ENCODE measurements at places on chromosomes 6 and 20.

- no peak for DNase-seq
Observed at GRCh38 chr20:44711237-44711636, 3.9 kb upstream of the CCN5 start.

- DNase-seq, result no peak
Observed at GRCh38 chr6:159777240-159777904, 12.0 kb downstream of the TCP1 start.

GRCh38 chr6:12280458-12280857 lies 9.7 kb upstream of the EDN1 start:
- no peak for DNase-seq

DNA sequence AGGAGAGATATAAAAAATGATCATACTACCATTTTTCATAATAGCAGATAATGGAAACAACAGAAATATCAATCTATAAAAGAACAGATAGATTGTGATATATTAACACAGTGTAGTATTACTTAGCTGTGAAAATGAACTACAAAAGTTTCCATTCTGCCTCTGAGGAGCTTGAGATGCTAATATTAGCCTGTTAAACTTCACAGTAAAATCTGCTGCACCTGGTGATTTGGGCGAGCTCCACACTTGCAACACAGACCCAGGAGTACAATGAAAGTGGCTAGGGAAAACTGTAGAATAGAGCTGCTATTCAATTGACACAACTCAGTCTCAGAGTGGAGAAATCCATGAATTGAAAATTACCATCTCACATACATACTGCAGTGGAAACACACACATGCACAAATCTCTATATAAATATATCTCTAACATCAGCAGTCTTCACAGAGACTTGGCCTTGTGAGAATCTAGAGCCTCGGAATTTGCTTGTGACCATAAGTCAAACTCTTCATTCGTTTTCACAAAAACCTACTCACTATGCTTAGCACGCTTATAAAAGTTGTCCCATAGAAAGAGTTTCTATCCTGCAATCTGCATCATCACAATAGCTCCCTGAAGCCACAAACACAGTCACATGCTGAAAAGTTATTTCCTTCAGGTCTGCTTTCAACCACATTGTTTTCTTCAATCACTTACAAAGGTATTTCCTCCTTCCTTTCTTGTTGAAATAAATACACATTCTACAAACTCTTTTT lies 133.0 kb downstream of the PAK5 start:
- DNase-seq, result no peak

- DNase-seq, result no peak
Observed at GRCh38 chr20:14717134-14717999, 380.0 kb upstream of the FLRT3 start.

DNA sequence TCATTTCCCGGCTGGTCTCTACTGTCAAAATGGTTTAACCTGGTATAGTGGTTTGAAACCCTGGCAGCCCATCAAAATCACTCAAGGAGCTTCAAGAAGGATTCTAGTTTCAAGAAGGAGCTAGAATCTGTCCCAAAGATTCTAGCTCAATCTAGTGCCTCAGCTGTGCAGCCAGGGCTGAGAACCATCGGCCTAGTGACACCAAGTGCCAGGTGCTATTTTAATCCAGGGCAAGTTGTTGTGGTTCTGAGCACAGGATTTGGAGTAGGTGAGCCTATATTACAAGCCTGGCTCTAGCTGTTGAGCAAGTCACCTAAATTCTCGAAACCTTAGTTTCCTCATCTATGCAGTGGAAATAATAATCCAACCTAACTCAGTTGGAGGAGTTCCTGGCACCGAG lies 3.7 kb downstream of the MOCS1 start:
- DNase-seq, result no peak

DNA sequence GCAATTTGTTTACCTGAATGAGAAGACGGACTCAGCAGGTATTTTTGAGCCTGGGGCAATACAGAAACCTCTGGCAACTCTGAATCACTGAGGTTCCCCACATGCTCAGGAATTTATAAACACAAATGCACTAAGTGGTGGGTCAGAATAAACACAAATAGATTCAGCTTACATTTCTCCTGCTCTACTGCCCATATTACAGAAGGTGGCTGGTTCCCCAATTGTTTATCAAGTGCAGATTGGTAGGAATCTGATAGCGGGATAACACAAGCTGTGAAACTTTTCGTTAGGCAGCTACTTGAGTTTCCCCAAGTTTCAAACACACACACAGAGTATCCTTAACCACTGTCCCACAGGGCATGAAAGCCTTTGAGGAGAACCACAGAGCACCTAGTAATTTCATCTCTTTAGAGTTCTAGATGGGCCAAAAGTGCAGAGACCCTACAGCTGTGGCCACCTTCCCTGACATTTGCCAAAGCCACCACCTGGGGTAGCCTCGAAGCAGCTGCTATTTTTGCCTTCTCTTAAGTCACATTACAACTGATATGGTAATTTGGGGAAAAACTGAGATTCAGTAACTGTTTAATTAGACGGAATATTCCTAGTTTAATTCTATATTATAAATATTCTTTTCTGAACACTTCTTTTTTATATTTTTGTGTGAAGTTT lies 204.2 kb upstream of the PTCHD4 start:
- no peak for DNase-seq

DNA sequence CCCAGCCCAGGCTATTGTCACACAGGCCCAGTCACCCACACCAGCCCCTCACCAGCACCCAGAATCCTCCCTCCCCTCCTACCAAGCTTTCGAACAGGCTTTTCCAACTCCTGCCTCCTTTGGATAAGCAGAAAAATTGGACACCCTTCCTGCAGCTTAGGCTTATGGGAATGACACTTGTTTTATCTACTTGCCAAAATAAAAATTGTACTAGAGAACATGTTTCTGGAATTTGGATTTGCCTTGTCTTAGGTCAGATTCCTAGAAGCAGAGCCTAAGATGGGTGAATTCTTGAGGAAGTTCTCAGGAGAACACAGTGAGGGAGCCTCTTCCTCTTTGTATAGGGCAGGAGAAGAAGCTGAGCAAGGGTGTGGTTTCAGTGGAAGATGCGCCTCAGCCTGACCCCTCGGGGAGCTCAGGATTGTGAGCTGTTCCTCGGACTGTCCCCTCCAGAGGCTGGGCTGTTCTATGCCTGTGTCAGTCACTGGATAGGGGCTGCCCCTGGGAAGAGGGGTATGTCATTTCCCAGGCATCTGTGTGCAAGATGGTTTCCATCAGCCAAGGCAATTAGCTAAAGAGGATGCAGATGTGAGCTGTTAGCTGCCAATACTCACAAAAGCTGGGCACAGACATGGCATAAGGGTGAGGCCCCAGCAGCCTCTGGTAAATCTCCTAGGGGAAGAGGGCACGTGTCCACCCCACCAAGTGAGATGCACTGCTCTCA lies 33.9 kb downstream of the ITPR3 start:
- no peak for DNase-seq

GRCh38 chr6:10633216-10633615 lies 61.2 kb downstream of the C6orf52 start:
- no peak for DNase-seq

DNA sequence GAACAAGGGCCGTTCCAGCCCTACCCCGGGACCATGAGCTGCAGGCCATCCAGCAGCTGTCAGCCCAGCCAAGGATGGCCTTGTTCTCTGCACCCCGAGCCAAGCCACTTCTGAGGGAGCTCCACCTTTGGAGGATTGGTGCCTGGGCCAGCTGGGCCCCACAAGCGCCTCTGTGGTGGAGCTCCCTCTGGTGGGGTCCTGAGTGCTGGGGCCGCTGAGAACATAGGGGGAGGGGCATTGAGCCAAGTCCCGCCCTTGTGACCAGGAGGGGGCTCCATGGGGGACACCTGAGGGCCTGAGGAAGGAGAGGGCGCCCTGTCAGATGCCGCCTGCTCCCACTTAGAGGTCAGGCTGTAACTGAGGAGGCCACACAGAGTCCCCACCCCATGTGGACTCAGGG lies 43.2 kb downstream of the YTHDF1 start:
- DNase-seq, result no peak

DNA sequence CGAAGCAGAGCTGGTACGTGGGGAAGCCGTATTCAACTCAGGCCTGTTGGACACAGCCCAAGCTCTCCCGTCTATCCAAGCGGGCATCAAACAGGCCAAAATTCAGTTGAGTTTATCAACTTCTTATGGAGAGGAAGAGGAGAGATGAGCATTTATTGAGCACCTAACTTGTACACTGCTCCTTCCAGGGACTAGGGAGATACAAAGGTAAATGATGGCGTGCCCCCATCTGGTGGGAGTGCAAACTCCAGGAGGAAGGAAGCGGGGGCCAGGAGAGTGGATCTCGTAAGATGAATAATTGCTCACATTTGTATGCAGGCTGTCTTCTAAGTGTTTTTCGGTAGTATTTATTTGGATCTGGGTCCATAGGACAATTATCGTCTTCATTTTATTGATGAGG lies 146.6 kb downstream of the SOBP start:
- DNase-seq, result no peak

- DNase-seq, result no peak
Observed at GRCh38 chr20:25280051-25280573, 32.2 kb downstream of the PYGB start.

- no peak for DNase-seq
Observed at GRCh38 chr20:21921251-21921650, 215.8 kb downstream of the PAX1 start.

GRCh38 chr6:74551896-74552295 lies 654.0 kb downstream of the COL12A1 start:
- DNase-seq, result no peak

GRCh38 chr6:128605961-128606360 lies 85.6 kb upstream of the PTPRK start:
- DNase-seq, result no peak

DNA sequence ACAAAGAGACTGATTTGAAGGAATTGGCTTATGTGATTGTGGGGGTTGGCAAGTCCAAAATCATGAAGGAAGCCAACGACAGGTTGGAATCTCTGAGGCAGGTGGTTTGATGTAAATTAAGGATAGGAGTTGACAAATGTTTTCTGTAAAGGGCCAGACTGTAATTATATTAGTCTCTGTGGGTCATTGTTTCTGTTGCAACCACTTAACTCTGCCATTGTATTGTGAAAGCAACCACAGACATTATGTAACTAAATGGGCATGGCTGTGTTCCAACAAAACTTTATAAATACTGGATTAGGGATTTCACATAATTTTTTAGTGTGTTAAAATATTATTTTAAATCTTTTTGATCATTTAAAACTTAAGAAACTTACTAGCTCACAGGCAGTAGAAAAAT lies 199.2 kb upstream of the MYLIP start:
- DNase-seq, result no peak

- no peak for DNase-seq
Observed at GRCh38 chr6:155687645-155688044, 232.0 kb upstream of the NOX3 start.

- DNase-seq, result no peak
Observed at GRCh38 chr6:105648276-105648675, 245.4 kb upstream of the PREP start.

GRCh38 chr6:43076464-43077332 lies 584 bp downstream of the PTK7 start:
- no peak for DNase-seq

DNA sequence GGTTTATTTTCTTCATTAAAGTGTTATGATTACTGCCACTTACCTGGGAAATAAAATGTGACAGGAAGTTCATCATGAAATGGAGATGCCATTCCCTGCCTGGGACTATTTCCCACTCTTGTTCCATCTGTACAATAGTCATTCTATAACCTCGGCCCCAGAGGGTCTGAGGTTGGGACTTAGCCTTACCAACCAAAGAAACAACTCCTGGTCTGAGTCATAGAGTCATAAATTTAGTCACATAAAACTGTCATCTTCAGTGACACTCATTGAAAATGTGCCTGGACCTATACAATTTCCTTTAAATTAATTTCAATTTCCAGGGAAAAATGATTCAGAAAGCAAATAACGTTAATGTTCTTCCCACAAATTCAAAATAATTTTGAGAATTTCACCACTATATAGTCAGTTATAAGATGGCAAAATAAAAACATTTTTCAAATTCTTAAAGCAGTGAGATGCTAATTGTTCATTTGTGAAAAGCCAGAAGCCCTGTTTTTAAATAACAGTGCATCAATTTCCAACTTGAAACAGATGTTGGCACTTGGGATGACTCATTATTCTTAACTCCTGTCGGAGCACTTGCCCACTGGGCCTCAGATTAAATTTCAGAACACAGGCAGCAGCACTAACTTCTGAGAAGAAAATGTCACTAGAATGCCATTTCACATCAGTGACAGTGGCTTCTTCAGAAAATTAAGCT lies 201.2 kb upstream of the SMLR1 start:
- no peak for DNase-seq

DNA sequence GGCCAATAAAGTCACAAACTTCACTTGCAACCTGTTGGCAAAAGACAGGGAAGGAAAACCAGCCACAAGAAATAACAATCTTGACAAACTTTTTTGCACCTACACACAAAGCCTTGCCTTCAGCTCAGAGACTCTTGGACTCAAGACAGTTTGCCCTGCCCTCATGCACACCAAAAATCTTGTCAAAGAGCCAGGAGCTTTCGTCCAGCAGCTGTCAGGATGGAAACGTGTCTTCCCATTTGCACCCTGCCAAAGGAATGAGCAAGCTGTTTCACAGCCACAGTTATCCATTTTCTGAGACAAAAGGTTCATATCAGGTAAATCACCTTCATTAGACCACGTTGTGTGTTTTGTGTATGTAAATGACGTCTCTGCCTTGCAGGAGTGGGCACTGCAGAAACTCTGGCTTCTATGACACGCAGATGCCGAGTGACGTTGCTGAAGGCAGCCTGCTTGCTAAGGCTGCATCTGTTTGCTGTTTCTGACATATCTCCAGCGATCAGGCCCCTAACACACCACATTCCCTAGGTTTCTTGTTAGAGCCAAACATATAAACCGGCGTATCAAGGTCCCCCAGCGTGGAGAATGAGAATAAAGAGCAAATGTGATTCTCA lies 193.4 kb downstream of the SYNDIG1 start:
- no peak for DNase-seq

GRCh38 chr6:64357430-64357829 lies 721.8 kb downstream of the PHF3 start:
- DNase-seq, result no peak

DNA sequence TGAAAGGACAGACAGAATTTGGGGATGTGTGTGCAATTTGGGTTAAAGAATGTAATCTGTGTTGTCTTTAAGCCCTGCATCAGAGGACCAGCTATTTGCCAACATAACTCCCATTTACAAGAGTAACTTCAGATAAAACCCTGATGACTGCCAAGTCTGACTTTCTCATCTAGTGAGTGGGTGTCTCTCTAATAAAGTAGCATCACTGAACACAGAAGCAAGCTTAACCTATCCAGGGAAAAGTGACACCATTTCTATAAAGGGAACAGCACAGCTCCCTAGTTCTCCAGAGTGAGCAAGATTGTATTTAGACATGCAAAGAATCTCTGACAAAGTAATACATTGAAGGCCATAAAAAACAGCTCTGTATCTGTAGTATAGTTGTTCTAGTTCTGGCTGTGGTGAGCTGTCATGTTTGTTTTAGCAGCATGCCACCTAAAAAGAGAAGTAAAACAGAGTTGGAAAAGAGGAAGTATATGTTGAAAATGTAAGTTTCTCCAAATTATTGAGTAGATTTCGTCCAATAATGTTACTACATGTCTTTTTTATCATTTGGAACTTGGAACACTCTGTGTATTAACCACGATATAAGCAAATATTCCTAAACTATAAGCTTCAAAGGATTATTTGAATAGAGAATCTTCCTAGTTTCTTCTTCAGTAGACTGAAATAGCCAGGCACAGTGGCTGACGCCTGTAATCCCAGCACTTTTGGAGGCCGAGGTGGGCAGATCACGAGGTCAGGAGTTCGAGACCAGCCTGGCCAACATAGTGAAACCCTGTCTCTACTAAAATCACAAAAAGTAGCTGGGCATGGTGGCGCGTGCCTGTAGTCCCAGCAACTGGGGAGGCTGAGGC lies 8.8 kb upstream of the PIM1 start:
- DNase-seq, result no peak
